RPMI7951 (cell line): ENCODE measurements at places on chromosomes 4 and X. TPM values are rescaled to one million over a fixed set of nuclear protein-coding genes. Genes with fewer than 3 reads are reported as not detected.

The CFAP47 gene
- 0.12 TPM in 1 of 2 replicates, not detected in the other for total RNA-seq

The C4orf46 gene
- 26.6 and 30.9 TPM in 2 replicates for total RNA-seq

The MID2 gene
- 0.88 and 0.96 TPM in 2 replicates for total RNA-seq

The CHRDL1 gene
- total RNA-seq: 35.4 and 35.6 TPM in 2 replicates

The SLC2A9 gene
- 0.49 TPM in 1 of 2 replicates, not detected in the other for total RNA-seq

The KCND1 gene
- total RNA-seq: 0.59 and 1.4 TPM in 2 replicates

The ARHGAP4 gene
- total RNA-seq: 0.29 and 1.9 TPM in 2 replicates

The TSPAN7 gene
- total RNA-seq: 0.12 TPM in 1 of 2 replicates, not detected in the other

The KLHL34 gene
- total RNA-seq: not detected in 2 replicates

The TTC29 gene
- total RNA-seq: 0.72 TPM in 1 of 2 replicates, not detected in the other

The QRFPR gene
- not detected in 2 replicates for total RNA-seq

The CSAG2 gene
- 1.1 and 3.4 TPM in 2 replicates for total RNA-seq

The PRKG2 gene
- not detected in 2 replicates for total RNA-seq

The VEGFC gene
- total RNA-seq: 43.2 and 58.6 TPM in 2 replicates

The ATP2B3 gene
- not detected in 2 replicates for total RNA-seq

The PABPC5 gene
- 2.1 and 3.4 TPM in 2 replicates for total RNA-seq

The ASB9 gene
- total RNA-seq: 12.3 and 17.5 TPM in 2 replicates

The NUDT11 gene
- total RNA-seq: 10.0 and 10.2 TPM in 2 replicates

The HNRNPD gene
- 40.6 and 47.3 TPM in 2 replicates for total RNA-seq

The TMSB15C gene
- 3.0 and 7.3 TPM in 2 replicates for total RNA-seq

The DGKK gene
- not detected in 2 replicates for total RNA-seq

The EVC2 gene
- total RNA-seq: 2.6 and 3.4 TPM in 2 replicates

The LUZP4 gene
- 0.10 TPM in 1 of 2 replicates, not detected in the other for total RNA-seq

The TEX13B gene
- total RNA-seq: 0.12 TPM in 1 of 2 replicates, not detected in the other

The MAGEA2 gene
- total RNA-seq: 28.7 and 30.9 TPM in 2 replicates

The EIF2S3 gene
- 207 and 214 TPM in 2 replicates for total RNA-seq

The SLC9A7 gene
- total RNA-seq: 19.6 and 28.8 TPM in 2 replicates

The VSIG1 gene
- not detected in 2 replicates for total RNA-seq

The TMEM31 gene
- not detected in 2 replicates for total RNA-seq

The SMARCA1 gene
- total RNA-seq: 31.3 and 39.3 TPM in 2 replicates

The GAGE13 gene
- total RNA-seq: 1.4 and 1.8 TPM in 2 replicates

The MORF4L2 gene
- 402 and 542 TPM in 2 replicates for total RNA-seq

The MAGEC1 gene
- under 0.01 and 0.10 TPM in 2 replicates for total RNA-seq

The CASK gene
- total RNA-seq: 21.9 and 22.8 TPM in 2 replicates

The DMP1 gene
- not detected in 2 replicates for total RNA-seq

The CXorf51B gene
- not detected in 2 replicates for total RNA-seq

The ERCC6L gene
- 23.3 and 27.4 TPM in 2 replicates for total RNA-seq

The CFI gene
- 1.1 and 1.6 TPM in 2 replicates for total RNA-seq

The SH3D19 gene
- 4.3 and 6.1 TPM in 2 replicates for total RNA-seq

The BMX gene
- total RNA-seq: not detected in 2 replicates

The METAP1 gene
- total RNA-seq: 46.3 and 58.8 TPM in 2 replicates

The GLOD5 gene
- total RNA-seq: not detected in 2 replicates

The JAKMIP1 gene
- not detected in 2 replicates for total RNA-seq

The ZXDA gene
- total RNA-seq: 4.2 TPM in 2 replicates

The RRH gene
- total RNA-seq: not detected in 2 replicates
